ENCODE measurements at places on chromosomes 1 and 21.
A peak's percentile ranks its signal among the peaks of the same experiment; 100 is the strongest.

DNA sequence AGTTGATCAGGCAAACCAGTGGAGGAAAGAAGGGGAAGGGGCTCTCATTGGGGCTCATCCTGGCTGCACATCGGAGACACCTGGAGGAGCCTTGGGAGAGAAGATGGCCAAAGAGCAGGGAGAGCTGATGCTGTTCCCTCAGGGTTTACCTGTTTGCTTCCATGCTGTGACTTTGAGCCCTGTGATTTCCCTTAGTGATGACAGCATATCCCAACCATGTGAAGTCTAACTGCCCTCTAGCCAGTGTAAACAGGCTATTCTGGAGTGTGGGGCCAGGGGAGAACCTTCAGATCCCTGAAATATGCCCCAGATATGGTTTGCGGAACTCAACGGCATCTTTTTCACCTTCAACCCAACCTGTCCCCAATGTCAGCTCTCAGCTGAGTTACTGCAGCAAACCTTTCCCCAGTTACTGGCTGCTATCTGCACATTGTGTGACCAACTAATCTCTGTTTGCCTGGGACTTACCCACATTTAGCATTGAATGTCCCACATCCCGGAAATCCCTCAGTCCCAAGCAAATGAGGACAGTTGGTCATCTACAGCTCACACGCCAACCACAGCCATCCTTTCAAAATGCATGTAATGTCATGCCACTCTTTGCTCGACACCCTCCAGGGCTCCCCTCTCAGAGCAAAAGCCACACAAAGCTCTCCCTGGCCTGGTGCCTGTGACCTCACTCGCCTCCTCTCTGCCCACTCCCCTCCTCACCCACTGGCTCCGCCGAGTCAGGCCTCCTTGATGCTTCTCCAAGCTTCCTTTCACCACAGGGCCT lies 242.3 kb downstream of the KCNJ6 start:
- no peak for DNase-seq

DNA sequence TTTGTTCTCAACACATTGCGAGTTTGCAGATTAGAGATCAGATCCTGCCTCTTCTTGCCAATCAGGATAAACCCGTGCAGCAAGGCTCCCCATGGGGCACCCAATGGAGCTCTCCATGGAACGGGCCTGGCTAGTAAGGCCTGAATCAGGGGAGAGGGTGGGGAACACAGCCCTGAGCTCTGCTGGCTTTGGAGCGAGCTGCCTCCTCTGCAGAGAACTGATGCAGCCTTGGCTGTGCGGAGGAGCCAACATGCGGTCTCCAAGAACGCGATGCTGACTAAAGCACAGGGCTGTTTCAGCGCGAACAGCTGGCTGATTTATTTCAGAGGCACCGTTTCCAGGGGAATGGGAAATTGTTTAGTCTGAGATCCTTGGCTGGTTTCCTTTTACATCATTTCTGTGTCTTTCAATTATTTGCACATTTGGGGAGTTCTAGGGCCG lies 139.7 kb downstream of the TSEN15 start:
- DNase-seq, result peak; percentile 62

GRCh38 chr1:20534659-20535417 lies 17.5 kb upstream of the FAM43B start:
- no peak for DNase-seq

GRCh38 chr1:106292130-106292529 lies 764.3 kb upstream of the PRMT6 start:
- DNase-seq, result no peak

DNA sequence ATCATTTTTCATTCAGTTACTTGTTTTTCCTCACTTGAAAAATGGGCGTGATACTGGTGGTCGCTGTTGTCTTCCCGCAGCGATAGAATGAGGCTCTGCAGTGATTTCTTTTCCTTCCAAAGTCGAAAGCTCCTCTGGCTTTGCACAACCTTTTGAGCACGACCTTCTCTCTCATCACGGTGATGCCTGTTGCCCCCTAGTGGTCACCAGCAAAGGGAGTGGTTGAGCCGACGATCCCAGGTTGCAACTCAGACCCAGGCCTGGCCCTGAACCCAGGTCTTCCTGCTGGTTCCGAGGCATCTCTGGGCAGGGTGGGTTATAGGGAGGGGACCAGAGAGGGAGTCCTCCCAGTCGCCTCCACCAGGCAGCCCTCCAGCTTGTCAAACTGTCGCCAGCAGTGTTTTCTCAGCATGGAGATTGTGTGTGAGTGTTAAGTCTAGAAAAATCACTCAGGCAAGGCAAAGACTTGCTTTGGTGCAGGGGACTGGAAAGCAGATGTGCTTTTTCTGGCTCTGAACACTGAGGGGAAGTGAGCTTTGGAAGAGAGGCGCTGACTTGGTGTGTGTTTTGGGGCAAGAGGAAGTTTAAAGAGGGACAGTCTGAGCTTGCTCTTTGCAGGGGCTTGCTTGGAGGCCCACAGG lies 285.3 kb downstream of the CAMTA1 start:
- no peak for DNase-seq

GRCh38 chr1:8307628-8308027 lies 10.3 kb upstream of the SLC45A1 start:
- no peak for DNase-seq

GRCh38 chr1:178344513-178345091 lies 152.2 kb downstream of the CLEC20A start:
- DNase-seq, result peak; percentile 89

- DNase-seq, result no peak
Measured at GRCh38 chr1:202252271-202252670, 58.7 kb downstream of the LGR6 start.

DNA sequence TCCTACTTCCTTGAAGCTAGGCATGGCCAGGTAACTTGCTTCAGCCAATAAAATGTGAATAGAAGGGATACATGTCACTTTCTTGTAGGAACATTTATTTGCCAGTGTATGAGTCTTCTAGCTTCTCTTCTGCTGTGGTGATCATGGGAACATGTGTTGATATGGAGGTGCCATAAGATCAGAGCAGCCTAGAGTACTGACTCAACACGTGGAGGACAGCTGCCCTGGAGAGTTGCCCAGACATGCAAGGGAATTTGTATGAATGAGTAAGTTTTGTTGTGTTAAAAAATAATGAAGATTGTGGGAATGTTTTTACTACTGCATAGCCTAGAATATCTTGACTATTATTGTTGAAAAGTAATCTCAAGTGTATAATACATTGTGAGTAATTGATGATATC lies 502.3 kb downstream of the NUF2 start:
- DNase-seq, result peak; percentile 80

DNA sequence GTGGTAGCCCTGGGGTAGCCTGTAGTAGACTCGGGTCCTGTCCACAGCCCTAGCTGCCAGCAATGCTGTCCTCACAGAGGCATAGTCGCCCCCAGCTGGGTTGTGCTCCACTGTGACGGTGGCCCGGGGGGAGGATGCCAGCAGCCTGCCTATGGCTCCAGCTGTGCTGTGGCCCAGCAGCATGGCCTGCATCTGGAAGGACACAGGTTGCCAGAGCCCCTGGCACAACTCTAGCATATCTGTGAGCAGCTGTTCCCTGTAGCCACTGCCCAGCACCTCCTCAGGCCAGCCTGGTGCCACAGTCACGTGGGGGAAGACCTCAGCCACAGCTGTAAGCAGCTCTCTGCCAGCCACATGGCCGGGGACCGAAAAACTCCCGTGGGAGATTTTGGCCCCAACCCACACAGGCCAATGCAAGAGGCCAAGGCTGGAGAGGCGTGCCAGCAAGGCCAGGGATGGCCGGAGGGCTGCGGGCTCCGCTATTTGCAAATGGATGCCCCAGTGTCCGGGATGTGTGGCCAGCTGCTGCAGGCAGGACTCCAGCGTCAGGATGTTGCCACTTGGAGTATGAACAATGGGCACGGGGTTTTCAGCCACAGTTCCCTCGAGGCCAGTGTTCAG lies 13.9 kb downstream of the FAM151A start:
- no peak for DNase-seq

DNA sequence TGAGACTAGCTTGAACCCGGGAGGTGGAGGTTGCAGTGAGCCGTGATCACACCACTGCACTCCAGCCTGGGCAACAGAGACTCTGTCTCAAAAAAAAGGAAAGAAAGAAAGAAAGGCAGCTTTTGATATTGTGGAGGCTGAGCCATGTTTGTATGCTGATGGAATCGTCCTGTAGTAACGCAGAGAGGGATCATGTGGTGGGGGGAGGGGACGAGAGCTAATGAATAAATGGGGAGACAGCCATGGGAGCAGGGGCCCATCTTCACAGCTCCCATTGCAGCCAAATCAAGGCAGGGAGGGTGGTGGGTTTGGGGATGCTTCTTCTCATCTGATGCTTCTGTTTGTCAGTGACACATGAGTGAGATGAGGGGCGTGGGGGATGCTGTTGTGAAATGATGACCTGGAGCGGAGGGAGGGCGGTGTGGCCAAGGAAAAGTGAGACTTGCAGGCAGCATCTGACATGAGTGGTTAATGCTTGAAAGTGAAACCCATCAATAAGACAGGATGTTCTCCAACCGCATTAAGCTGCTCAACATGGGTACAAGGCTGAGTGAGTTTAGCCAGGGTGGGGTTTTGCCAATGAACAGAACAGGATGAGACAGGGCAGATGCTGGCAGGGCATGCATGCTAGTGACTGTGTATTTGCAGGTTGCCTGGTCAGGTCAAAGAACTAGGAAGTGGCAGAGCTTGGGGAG lies 16.7 kb downstream of the SPATA21 start:
- DNase-seq, result no peak

- no peak for DNase-seq
Measured at GRCh38 chr1:236070753-236071152, 5.9 kb upstream of the NID1 start.

- DNase-seq, result no peak
Measured at GRCh38 chr21:32779983-32780382, 8.4 kb upstream of the PAXBP1 start.
